ENCODE measurements at places on chromosomes 5 and 9.

DNA sequence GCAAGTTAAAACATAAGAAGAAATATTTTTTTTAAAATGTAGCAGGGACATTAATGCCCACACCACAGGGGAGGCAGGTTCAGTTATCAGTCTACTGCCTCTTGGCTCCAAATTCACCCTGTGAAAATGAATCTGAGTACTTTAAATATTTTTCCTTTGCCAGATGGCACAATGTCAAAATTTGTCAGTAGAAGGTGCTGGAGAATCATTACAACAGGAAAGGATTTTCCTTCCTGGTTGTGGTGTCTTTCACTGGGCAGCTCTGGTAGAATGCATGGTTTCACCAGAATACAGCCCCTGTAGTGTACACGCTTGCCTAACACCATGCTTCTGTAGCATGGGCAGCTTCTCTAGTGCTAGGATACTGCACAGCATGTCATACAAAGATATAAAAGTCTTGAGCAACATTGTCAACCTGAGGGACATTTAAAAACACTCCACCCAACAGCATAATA is 9.7 kb upstream of the SREK1 start:
- no peak for DNase-seq

DNA sequence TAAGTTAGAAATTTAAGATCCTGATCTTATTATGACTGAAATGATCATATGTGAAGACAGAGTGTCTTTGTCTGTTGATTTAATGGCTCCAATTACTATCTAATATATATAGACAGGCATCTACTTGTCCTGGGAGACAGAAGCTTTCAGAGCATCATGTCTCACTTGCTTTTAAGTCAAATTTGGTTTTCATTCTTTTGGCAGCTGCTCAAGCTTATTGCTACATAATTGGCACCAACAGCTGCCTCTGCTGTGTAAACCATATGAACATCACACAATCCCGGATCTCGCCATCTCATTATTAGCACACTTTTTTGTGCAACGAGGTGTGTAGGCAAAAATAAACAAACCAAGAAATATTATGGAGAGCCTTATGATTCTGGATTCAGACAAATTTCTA is 1717.9 kb downstream of the EFNA5 start:
- no peak for DNase-seq

GRCh38 chr9:129640086-129640870 is 1.7 kb downstream of the ASB6 start:
- DNase-seq = no peak

- no peak for DNase-seq
Measured at GRCh38 chr9:14323985-14324650, 10.2 kb upstream of the NFIB start.

DNA sequence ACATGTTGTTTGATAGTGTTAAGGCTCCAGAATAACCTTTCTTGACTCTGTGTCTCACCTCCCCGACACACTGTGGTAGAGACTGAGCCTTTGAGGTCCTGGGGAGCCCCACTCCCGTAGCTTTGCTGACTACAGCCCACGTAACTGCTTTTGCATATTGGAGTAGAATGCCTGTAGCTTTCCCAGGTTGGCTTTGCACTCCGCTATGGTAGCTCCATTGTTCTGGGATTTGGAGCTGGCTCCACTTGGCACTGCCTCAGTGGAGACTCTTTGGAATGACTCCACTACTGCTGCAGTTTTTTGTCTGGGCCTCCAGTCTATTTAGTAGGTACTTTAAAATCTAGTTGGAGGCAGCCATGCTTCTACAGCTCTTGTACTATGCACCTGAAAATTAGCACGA is 56.2 kb upstream of the ANXA1 start:
- DNase-seq = no peak
